Fibroblast of lung (primary cell): ENCODE measurements at places on chromosomes 13 and 19.

DNA sequence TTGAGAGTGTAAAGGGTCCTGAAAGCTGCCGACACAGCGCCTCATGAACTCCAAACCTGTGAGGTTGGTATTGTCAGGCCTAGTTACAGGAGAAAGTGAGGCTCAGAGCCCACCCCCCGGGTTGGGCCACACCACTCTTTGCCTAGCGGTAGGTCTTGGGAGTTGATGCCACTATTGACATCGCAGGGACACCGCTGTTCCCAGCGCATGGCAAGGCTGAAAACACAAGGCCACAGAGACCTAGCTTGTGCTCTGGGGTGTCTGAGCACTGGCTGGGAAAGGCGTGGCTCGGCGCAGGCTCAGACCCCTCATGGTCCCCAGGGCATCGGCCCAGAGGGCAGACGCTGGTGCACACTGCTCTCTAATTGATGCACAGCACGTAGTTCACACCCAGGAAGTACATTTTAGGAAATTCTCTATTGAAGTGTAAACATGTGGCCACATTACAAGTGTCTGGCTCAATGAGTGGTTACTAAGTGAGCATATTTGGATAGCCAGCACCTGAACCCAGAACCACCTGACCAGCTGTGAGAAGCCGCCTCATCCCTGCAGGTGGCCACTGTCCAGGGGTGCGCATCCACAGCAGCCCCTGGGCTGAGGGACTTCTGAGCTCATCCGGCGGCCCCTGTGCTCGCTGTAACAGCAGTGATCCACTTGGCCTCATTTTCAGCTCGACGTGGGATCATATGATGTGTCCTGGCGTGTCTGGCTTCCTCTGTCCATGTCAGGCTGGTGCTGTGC is 27.3 kb downstream of the UPF1 start:
- DNase-seq = no peak

DNA sequence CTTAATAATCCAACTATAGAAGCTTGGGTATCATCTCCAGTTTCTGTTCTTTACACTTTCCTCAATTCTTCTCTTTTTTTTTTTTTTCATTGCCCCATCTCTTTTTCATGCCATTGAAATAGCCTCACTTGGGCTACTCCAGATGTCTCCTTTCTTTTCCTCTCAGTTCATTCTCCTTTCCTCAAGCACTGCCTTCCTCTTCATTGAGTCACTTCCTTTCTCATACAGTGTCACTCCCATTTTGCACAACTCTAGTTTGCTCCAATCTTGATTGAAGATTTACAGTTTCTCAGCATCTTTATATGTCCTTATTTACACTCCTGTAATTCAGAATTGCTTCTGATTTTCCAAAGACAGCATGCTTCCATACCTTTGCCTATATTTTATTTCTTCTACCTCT is 61.3 kb downstream of the IPO5 start:
- peak; percentile 80 for DNase-seq

GRCh38 chr13:112252804-112253590 is 123.2 kb upstream of the SPACA7 start:
- no peak for DNase-seq

DNA sequence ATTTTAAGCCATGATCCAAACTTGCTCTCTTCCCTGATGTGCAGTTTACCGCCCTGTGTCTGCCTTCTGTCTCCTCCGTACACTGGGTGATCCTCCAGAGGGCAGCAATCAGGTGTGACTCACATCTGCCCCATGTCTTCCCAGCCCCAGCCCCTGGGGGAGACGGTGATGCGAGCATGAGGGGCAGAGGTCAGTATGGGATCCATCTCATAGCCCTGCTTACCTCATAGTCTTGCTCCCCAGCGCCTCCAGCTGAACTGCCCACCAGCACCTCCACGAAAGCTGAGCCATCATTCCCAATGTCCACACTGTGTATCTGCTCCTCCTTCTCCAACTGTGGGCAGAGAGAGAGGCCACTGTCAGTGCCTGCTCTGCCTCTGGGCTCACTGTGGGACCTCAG is 14.6 kb downstream of the XRCC1 start:
- no peak for DNase-seq

DNA sequence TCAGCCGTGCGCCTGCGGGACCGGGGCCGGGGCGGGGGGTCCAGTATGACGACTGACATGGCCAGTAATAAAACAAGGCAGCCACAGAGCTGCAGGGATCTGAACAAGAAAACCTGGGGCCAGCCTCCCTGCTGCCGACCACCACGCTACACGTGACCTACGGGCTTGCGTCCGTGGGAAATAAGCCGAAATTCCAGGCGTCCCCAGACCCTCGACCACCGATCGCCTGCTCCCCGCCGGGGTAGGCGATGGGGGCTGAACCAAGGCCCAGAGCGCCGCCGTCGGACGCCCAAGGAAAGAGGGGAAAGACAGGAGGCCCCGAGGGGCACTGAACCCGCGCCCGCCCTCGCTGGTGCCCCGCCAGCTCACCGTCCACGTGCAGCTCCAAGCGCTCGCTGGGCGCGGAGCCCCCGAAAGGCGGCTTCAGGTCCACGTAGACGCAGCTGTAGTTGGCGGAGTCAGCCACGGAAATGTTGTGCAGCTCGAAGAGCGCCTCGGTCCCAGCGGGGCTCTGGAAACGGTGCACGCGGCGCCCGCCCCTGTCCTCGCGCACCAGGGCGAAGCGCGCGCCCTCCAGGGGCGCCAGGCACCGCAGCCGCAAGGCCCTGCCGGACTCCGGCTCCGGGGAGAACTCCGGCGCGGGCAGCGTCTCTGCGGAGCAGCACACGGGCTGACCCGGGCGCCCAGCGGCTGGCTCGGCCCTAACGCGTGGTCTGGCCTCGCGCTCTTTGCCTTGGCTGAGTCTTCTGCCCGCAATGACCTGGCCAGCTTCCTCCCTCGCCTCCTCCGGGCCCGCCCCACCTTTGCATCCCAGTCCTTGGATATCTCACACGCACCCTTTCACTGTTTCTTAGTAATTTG is 3.1 kb downstream of the A1BG start:
- DNase-seq = no peak

DNA sequence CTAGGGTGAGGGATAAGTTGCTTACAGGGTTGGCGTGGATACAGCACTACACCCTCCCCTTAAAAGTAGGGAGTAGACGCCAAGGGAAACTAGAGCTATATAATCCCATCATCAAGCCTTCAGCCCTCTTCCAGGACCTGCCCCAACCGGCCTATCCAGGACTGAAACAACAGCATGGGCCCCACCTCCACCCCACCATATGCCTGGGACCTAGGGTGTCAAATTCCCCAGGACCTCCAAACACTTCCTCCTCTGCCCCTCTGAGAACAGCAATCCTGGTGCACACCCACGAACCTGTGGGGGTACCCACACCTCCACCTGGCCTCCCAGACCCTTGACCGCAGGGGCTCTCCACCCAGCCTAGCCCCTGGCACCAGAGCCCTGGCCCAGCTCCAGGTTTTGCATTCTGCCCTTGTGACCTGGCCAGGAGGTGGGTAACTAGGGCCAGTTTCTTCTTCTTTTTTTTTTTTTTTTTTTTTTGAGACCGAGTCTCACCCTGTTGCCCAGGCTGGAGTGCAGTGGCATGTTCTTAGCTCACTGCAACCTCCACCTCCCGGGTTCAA is 1.4 kb upstream of the CYP2F1 start:
- no peak for DNase-seq

DNA sequence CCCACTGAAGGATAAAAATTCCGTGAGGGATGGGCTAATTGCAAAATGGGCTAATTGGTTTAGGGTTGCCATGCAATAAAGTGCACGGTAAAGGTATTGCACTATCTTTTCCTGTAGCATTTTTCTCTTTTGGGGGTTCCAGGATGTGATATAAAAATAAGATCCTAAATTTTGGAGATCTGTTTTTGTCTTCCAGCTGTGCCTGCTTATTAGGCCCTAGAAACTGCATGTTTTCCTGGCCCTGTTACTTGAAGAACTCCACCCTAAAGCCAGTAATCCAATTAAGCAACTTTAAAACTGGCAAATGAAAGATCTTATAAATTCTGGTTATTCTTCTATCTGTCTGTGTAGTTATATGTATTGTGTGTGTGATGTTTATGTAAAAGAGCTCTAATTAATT is 2489.6 kb downstream of the PCDH9 start:
- DNase-seq = no peak

GRCh38 chr19:3039641-3040077 is 10.6 kb upstream of the TLE2 start:
- no peak for DNase-seq

GRCh38 chr19:51760697-51761356 is at the start of gene FPR2:
FPR2 (plus strand) TSS chr19:51761180; CDS start chr19:51768659, 7,479 bp downstream.
- DNase-seq = no peak

- no peak for DNase-seq
Observed at GRCh38 chr13:53240401-53241025, 211.9 kb downstream of the OLFM4 start.

- DNase-seq = no peak
Observed at GRCh38 chr19:15463861-15464371, 428 bp downstream of the RASAL3 start.

DNA sequence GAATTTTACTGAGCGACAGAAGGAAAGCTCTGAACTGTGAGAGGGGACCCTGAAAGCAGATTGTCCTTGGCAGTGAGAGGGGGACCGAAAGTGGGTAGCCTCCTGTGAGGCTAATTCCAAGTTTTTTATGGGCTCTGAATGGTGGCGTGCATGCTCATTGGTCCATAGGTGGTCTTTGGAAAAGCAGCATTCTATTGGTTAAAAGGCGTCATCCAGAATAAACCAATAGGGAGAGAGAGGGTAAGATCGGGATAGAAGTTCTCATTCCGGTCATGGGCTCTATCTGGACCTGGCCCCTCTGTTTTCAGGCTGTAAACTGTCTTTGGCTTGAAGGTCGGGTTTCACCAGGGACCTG is 539.8 kb upstream of the PCDH9 start:
- no peak for DNase-seq

DNA sequence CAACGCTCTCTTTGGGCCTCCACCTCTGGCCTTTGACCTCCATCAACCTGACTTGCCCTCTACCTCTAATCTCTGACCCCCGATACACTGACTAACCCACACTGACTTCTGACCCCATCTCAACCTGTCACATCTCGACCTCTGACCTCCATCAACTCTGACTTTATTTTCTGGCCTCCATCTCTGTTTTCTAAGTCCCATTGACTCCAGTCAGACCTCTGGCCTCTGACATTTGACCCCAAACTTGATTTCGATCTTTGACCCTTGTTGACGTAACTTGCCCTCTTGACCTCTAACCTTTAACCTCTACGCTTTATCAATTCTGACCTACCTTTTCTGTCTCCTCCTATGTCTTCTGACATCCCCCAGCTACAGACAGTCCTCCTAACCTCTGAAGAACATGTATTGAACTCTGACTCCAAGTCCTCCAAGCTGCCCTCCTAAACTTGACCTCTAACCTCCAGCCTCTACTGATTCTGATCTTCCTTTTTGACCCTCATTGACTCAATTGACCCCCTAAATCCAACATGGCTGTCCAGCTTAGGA is 780 bp downstream of the ACP4 start:
- DNase-seq = peak; percentile 18

GRCh38 chr13:99990126-99990977 is 8.8 kb downstream of the ZIC2 start:
- no peak for DNase-seq

- no peak for DNase-seq
Observed at GRCh38 chr19:57438925-57439324, 3.8 kb downstream of the ZNF749 start.

- no peak for DNase-seq
Observed at GRCh38 chr19:13187419-13187818, 37.2 kb downstream of the IER2 start.

DNA sequence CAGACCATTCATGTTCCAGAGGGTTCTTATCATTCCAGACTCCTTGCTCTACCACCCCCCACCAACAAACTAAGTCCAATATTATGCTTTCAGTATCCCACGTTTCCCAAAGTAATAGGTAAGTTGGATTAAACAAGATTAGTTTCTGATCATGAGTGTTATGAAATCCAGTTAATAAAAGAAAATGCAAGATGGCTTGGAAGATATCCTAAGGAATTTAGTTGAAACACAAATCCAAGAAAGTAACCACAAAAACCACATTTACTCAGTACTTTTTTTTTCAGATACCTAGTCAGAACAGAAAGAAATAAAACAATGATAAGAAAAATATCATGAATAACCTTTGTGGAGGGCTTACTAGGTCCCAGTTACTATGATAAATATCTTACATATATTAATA is 119.4 kb upstream of the MIR17HG start:
- no peak for DNase-seq

DNA sequence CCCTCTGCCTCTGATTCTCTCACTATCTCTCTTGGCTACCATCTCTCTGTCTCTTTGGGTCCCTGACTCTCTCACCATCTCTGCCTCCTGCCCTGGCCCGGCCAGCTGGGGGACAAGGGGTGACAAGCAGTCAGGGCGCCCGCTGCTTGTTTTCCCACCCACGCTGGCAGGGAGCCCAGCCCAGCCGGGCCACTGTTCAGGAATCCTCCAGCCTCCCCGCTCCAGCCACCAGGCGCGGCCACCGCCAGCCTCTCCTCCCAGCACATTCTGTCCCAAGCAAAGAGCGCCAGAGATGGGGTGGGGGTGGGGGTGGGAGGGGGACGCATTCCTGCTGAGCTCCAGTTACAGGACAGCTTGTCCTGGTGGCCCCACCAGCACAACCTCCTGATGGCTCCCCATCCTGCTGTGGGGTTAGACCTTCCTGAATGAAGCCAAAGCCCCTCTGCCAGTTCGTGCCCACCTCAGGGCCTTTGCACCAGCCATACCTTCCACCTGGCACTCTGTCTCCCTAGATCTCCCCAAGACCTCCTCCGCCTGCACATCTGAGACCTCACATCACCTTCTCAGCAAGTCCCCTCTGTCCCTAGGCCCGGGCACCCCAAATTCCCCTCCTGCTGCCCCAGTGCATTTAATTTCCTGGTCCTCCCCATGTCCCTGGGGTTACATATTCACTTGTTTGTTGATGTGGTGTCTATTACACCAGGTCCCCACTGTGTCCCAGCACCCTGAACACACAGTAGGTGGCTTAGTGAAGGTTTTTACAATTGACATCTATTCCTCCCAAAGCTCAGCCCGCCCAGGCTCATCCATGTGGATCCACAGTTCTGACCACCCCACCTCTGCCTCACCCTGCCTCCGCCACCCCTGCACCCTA is 12.5 kb downstream of the ARRDC2 start:
- peak; percentile 51 for DNase-seq

- no peak for DNase-seq
Observed at GRCh38 chr13:112079696-112080095, 12.7 kb downstream of the SOX1 start.

- DNase-seq = no peak
Observed at GRCh38 chr19:4439243-4439642, 18.4 kb downstream of the UBXN6 start.

- peak; percentile 50 for DNase-seq
Observed at GRCh38 chr13:47598340-47598911, 402.6 kb downstream of the SUCLA2 start.

- DNase-seq = peak; percentile 63
Observed at GRCh38 chr19:16386619-16387240, 62.1 kb downstream of the KLF2 start.

DNA sequence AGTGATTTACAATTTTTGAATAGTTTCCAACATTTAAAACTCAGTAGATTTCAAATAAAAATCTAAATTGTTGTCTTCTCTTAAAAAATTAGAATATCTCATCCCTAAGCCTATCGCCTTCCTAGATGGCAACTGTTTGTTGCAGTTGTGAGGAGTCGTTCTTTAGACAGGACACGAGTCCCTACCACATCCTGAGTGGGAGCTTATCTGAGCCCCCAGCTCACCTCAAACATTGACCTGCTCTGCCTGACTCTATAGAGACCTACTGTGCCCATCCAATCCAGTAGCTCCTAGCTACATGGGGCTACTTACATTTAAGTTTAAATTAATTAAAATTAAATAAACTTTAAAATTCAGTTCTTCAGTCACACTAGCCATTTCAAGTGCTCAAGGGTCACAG is 434.7 kb downstream of the FOXO1 start:
- no peak for DNase-seq
